AG09319 (cell line): ENCODE measurements at places on chromosomes 2 and 18.

DNA sequence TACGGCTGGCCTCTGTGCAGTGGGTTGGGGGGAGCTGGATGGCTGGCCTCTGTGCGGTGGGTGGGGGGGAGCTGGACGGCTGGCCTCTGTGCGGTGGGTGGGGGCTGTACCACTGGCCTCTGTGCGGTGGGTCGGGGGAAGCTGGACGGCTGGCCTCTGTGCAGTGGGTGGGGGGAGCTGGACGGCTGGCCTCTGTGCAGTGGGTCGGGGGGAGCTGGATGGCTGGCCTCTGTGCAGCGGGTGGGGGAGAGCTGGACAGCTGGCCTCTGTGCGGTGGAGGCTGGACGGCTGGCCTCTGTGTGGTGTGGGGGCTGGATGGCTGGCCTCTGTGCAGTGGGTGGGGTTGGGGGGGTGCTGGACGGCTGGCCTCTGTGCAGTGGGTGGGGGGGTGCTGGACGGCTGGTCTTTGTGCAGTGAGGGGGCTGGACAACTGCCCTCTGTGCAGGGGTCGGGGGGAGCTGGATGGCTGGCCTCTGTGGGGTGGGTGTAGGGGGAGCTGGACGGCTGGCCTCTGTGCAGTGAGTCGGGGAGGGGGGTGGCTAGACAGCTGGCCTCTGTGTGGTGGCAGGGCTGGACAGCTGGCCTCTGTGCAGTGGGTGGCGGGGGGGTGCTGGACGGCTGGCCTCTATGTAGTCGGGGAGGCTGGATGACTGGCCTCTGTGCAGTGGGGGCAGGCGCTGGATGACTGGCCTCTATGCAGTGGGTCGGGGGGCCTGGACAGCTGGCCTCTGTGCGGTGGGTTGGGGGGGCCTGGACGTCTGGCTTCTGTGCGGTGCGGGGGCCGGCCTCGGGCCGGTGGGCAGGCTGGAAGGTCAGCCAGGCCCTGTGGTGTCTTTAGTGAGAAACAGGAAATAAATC is 31.9 kb downstream of the NFATC1 start:
- DNase-seq, result no peak

DNA sequence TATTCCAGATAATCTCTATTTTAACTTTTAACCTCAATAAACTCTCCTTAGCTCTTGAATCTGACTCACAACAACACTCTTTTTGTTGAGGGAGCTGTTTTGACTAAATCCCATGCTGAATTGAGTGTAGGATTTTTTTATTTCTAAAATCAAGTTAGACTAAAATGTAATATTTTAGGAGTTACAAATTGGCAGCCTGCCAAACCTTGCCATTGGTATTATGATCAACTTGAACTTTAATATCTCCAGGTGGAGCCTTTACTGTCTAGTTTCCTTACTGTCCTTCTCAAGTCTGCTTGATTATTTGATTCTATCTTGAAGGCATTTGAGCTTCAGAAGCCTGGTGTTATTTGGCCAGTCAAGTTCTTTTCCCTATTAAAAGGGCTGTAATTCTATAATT is 8.7 kb downstream of the PIKFYVE start:
- DNase-seq, result no peak

DNA sequence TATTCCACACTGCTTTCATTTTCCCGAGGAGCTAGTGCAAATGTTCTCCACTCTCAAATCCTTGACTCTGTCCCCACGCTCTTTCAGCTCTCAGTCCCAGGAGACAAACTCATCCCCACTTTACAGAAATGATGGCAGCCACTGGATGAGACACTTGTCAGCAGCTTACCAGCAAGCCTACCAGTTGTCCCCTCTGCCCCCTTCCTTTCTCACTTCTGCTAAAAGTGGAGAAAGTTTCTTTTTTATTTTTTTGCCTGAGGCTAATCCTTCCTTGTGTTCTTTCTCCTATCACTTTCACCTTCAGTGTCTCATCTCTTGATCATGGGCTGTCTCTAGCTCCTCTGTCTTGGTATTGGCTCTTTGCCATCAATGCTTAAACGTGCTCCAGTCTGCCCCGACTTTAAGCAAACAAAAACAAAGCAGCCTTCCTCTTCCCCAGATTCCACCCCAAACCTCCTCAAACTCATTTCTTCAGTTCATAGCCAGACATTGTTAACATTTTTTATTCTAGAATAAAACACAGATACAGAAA is 64.5 kb downstream of the TTC32 start:
- no peak for DNase-seq

DNA sequence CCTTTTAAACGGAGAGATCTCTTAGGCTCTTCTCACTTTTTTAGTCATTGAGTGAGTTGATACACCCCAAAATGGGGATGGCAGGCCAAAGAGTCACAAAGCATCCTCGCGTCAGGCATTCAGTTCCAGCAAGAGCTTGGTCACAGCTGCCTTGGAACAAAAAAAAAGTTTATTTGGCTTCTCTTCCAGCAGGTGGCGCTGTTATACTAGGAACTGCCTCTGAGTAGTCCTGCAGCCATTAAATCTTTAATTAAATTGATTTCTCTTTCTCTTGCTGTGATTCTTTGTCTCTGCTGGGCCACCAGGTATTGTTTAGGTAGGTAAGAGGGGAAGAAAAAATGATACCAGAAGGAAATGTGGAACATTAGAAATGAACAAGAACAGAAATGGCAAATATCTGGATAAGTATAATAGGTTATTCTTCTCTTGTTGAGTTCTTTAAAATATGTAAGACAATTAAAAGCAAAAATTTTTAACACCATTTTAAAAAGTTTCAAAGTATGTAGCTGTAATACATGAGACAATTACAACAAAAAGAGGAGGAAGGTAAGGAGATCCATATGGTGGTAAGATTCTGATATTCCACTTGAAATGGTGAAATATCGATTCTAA is 175.1 kb downstream of the GALNT1 start:
- DNase-seq, result peak; percentile 16

DNA sequence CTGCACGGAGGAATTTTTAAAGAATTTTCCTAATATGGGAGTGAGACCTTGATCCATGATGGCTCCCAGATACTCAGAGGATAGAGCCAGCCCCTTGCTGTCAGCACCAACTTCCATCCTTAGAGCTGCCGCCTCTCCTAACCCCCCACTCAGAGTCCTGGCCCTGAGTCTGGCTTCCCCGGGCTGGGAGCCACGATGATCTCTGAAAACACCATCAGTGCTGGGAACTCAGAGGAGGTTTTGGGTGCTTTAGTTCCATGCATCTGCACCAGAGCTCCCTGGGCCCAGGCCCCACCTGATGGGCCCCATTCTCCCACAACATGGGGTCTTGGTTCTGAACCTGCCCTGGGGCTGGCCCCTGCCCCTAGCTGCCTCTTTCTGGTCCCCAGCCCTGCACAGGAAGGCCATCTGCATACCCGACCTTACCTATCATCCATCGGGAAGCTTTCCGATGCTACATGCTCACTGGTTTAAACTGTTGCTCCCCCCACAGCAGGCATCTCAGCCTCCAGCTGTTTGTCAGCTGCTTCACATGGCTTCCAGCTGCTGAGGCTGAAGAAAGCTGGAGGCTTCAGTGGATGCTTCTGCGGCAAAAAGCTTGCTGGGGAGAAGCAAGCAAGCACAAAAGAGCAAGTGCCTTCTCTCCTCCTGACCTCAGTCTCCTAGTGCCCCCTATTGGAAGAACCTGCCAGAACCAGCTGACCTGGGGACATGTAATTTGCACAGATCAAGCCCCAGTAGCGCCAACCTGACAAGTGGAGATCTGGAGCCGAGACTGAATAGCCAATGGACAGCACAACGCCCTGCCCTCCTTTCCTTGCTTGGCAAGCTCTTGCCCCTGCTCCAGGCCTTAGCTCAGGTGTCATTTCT is 24.2 kb upstream of the RHOB start:
- DNase-seq, result no peak

DNA sequence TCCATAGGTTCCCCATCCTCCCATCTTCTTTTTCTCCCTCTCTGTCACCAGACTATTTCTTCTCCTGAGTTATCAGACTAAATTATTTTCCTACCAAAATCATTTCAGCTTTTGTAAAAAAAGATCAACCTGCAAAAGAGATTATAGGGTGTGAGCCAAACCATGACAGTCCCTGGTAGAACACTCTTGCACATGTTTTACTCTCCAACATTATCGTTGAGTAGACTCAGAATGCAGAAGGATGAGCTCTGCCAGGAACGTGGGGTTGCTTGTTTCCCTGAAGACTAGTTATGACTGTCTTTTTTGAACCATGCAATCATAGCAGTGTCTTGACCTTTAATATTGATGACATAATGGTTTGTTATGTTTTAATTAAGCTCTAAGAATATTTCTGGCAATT is 360.1 kb upstream of the VWC2L start:
- DNase-seq, result no peak

DNA sequence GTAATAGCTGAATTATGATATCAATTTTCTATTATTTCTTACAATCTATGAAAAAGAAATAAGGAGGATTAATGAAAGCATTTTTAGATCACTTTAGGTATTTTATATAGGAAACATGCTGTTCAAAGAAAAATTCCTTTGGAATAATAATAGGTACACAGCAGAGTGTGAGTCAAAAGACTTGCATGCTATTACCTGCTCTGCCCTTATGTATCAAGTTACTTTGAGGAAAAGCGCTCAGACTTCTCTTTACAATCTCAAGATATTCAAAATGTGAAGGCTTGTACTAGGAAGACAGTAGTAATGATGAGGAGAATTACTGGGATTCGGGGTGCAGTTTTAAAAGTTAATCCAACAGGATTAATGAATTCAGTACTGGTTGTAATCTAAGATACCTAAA is 29.1 kb upstream of the RNU4ATAC start:
- no peak for DNase-seq

DNA sequence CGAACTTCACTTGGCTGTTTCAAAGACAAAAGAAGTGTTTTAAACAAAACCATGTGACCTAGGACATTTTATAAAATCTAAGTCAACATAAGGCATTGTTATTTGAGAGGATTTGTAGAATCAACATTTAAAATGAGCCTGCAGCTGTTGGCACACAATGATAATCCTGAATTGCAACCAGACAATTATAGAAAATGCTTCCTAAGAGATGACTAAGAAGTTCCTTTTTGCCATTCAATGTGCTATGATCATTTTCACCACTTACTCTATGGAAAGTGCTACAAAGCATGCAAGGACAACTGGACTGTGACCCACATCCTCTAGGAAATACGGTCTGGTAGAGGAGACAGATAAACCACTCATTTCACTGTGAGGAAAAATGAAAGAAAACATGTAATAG is 246.4 kb downstream of the CDH20 start:
- DNase-seq, result no peak

GRCh38 chr18:47795434-47795814 is 135.0 kb downstream of the SMAD2 start:
- DNase-seq, result no peak

- no peak for DNase-seq
Measured at GRCh38 chr2:1602278-1603010, 141.9 kb downstream of the PXDN start.

DNA sequence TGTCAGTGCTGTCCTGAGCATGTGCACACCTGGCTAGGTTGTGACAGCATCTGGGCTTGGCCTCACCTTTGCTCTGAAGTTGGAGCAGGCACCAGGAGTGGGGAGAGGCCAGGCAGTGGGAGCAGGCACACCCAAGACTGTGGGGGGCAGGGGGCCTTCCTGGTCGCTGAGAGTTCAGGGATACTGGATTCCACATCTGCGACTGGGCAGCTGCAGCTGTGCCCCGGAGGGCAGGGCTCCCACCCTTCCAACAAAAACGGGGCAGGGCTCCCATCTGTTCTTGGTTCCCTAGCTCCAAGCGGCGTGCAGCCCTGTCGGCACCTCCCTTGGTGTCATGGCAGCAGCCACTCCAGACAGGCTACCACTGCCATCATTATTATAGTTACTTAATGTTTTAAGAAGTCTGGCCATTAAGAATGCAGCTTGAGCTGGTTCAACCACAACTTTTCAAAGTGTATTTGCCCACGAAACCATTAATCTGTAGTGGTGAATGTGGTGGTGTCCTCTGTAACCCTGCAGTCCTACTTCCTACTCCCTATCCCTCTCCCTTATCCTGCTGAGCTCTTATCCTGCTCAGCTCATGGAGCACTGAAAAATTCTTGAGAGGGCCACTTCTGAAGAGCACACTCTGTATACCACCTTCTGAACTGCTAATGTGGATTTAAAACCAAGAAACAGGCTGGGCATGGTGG is 48.0 kb upstream of the RAB1A start:
- DNase-seq, result no peak

DNA sequence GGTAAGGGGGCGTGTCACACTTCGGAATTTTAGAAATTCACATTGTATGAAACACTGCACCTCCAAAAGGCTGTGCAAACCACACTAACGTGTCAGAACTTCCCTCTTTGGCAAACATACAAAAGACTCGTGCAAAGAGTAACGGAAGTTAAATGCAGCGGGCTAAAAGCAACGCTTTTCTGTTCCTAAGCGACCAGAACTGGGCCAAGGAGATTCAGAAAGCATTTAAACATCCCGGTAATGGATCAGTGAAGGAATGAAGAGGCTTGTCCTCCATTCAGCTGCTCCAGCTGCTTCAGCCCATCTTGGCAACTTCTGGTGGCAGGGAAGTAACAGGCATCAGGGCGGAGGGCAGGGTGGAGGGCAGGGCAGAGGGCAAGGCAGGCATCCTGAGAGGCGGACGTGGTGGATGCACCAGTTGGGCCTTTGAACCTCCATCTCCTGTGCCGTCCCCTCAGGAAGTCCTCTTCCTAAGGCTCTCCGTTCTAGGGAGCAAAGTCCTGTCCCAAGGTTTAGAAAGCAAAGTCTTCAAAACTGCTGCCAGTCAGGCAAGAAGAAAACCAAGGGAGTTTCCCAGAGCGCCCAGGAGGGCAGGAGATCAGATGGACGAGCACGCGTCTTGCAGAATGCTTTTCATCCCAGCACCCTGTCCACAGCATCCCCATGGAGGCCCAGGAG is 230.7 kb downstream of the ZNF516 start:
- DNase-seq, result no peak

GRCh38 chr2:41865263-41865662 is 182.6 kb upstream of the PKDCC start:
- DNase-seq, result no peak
